ENCODE measurements at places on chromosomes 3 and 15.

GRCh38 chr3:118863731-118864322, 170.8 kb downstream of the IGSF11 start:
- DNase-seq = no peak

DNA sequence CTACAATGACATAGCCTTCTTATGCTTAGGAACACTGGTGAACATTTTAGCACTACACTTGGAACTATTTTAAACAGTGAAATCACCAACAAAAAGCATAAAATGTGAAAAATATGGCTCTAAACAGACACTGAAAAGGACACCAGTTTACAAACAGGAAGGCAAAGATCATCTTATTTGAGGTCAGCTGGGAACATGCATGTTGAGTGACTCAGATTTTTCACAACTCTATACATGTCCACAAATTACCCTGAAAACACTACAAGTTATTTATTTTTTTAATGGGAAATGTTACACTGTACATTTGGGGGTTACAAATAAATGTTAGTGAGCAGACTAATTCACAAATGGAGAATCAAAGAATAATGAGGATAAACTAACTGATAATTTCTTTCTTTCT, 12.5 kb upstream of the GK5 start:
- DNase-seq = no peak

DNA sequence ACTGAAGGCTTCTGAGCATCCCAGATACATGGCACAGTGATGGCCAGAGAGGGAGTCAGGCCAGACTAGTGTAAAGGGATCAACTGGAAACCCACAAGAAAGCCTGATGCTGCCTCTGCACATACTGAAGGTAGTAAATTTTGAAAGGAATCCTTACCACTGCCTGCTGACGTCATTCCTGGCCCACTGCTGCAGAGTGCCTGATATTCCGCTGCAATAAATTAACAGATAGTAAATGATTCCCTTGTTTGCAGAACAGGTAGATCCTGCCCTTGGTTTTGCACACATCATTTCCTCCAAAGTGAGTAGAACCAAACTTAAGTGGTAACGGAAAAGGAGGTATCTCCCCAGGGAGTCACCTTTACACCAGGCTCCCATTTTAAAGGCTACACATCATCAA, 146.7 kb downstream of the FBN1 start:
- DNase-seq = no peak

GRCh38 chr3:177300842-177301241, 103.6 kb upstream of the TBL1XR1 start:
- DNase-seq = no peak

DNA sequence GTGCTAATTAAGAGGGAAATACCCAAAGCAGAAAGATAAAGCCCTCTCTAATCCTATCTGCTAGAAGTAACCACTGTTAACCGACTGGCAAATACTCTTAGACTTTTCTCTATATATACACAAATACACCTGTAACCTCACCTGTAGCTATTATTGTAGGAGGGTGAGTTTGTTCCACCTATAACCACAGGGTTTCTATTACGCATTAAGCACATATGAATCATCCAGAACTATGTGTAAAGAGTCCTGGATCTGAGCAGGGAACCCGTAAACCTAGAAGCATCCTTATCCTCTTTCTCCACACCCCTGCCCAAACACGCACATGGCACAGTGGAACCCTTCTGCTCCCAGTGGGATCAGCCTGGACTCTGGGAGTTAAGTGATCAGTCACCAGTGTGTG, 172.8 kb upstream of the C2CD4B start:
- DNase-seq = no peak

DNA sequence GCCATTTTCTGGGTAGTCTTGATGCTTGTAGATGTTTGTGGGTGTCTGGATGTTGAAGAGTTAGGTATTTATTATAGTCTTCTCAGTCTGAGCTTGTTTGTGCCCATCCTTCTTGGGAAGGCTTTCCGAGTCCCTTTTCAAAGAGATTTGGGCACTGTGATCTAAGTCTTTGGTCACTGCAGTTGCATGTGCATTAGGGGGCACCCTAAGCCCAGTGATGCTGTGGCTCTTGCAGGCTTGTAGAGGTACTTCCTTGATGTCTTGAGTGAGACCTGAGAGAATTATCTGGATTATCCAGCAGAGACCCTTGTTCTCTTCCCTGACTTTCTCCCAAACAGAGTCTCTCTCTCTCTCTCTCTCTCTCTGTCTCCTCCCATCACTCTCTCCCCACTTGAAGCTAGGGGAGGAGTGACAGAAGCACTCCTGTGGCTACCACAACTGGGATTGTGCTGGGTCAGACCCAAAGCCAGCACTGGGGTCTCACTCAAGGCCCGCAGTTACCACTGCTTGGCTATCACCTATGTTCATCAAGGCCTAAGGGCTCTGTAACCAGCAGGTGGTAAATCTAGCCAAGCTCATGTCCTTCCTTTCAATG, 68.5 kb downstream of the TMCO5A start:
- DNase-seq = no peak

GRCh38 chr15:100255644-100256043, 86.1 kb downstream of the ADAMTS17 start:
- no peak for DNase-seq

DNA sequence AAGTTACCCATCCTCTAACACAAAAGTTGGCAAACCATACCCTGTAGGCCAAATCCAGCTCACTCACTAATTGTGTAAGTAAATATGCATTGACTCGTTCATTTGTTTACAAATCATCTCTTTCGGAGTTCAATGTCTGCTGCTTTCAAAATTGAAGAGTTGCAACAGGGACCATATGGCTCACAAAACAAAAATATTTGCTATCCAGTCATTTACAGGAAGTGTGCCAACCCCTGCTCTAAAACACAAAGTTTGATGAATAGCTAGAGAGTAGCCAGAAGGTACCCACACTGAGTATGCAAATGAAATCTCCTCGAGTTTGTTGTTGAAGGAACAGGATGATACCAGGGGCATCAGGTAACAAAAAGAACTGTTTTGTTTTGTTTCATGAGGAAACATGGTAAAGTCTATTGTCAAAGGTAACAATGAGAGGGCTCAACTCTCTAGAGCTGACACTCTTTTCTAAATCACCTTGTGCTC, 236.2 kb upstream of the THBS1 start:
- no peak for DNase-seq

DNA sequence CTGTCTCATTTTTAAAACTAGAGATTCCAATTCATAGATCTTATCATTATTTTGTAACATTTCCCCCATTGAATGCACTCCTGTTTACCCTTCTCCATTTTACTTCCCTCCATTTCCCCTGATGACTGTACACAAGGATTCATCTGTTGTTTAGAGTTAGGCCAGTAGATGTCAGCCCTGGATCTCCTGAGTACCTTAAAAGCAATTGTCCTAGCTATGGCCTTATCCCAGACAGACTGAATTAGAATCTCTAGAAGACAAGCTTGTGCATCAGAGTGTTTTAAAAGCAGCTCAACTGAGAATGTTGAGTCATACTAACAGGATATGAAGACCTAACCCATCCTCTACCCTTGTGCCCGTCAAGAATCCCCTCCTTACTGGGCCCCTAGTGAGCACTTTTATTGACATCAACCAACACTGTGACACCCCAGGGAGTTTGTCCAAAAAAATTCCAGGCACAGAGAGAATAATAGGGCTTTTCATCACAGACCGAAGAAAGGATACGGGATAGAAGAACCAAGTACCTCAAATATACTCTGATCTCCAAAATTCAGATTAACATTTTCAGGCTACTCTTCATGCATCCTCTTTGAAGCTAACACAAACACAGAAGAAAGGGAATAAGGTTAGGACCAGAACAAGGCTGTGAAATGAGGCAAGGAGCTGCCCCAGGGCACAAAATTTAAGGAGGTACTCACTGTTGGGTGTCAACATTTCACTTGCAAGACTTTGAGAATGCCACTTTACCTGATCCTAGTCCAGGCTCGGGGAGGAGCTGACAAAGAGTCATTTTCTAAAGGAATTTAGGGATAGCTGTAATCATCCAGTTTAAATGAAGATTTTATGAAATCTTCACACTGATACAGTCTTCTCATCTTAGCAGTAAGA, 17.1 kb downstream of the ZBED2 start:
- DNase-seq = no peak

DNA sequence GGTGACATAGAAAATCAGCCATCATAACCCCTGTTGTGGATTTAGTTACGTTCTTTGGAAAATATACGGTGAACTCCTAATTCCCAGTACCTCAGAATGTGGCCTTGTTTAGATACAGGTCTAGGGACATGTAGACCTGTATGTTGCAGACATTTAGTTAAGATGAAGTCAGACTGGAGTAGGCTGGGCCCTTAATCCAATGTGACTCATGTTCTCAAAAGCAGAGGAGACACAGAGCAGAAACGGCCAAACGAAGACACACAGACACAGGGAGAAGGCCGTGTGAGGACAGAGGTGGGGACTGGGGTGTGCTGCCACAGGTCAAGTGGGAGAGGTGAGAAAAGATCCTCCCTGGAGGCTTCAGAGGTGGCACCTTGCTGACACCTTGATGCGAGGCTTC, 119.0 kb upstream of the PROK2 start:
- DNase-seq = no peak

DNA sequence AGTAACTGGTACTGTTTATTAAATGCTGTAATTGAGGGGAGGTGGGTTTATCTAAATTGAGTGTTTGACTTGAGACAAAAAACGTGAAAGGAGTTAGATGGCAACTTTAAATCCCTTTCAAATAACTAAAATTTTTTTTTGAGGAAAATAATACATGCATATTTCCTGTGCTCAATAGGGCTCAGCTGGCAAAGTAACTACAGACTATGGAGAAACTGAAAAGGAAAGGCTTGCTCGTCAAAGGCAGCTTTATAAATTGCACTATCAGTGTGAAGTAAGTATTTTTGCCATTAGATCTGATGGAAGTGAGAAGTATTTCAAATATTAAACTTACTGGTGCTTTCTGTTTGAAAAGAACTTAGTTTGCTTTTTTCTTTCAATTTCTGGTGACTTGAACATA, 72.2 kb downstream of the DZIP3 start:
- DNase-seq = no peak

DNA sequence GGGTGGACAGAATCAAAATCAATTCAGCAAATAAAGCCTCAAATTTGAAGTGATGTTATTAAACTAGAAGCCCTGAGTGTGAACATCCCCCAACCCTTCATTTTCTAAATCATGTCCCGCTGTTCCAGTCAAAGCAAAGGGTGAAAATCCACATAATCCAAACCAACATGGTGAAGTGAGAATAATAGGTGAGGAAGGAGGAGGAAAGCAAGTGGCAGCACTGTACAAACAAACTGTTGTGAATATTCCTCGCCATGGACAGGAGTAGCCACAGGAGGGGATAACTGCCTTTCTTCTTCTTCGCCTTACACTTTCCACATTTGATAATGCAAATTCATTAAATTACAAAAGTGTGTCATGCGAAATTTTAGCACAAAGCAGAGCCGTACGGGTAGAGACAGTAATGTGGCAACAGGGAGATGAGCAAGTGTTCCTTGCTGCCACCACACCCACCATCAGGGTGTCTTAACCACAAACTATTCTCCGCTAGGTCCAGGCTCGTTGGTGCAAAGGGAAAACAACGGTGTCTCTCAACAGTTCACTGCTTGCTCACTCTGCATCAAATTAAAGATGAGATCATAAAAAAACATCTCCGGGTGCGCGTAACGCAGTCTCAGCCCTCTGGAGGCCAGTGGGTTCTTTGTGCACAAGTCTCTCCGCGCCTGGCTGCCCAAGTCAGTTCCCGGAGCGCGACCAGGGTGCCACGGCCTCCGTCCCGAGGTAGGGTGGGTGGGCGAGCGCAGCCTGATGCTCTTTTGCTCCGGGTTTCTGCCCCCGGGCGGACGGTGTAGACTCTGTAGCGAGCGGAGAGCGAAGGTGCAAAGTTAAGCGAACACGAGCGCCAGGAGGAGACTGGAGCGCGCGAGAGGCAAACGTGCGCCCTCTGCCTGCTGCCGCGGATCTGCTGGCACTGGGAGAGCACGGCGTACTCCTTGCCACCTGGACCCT, 6.7 kb downstream of the EPHA3 start:
- peak; percentile 28 for DNase-seq

Measured in substantia nigra (tissue), 51 donors.